ENCODE measurements at places on chromosomes 13 and 19.

- no peak for DNase-seq
Measured at GRCh38 chr13:40664350-40665125, 1.9 kb downstream of the FOXO1 start.

- DNase-seq = no peak
Measured at GRCh38 chr13:76715621-76716020, 170.6 kb downstream of the KCTD12 start.

DNA sequence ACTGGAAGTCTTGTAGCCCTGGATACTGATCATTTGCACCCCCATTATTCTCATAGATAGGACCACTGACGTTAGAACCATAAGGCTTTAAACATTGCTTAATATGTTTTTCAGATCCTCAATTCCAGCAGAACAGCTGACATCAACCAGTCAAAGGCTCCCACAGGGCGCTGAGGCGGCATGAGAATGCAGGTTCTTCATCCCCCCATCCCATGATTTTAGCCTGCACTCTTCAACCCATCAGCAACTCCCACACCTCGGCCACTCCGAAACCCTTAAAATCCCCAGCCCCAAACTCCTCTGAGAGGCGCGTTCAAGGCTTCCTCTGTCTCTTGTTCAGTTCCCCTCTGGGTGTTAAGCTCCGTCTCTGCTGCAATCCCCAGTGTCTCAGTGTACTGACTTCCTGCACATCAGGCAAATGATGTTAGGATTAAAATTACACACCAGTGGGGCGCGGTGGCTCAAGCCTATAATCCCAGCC, 24.3 kb upstream of the LAMP1 start:
- no peak for DNase-seq

DNA sequence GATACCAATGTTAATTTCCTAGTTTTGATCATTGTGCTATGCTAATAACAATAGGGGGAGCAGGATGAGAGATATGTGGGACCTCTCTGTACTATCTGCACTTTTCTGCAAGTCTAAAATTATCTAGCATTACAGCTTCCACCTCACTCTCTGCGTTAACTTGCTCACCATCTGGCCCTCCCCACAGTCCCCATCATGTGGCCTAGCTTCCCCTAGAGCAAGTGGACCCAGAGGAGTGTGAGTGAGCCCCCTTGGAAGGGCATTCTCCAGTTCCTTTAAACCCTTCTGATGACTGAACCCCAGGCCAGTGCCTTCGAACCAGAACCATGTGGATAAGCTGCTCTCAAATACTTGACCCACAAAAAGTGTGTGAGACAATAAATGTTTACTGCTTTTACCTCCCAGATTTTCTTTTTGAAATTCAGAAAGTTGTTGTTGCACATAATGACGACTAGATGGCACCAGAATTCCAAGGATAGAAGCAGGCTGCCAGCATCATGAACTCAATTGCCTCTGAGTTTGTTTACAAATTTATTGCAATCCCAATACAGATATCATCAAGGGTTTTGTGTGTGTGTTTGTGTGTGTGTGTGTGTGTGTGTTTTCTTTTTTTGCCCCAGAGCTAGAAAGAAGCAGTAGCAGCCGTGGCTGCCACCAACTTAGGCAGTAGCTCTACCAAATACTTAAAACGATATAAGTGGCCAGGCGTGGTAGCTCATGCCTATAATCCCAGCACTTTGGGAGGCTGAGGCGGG, 49.0 kb upstream of the ZNF780A start:
- DNase-seq = peak; percentile 54

DNA sequence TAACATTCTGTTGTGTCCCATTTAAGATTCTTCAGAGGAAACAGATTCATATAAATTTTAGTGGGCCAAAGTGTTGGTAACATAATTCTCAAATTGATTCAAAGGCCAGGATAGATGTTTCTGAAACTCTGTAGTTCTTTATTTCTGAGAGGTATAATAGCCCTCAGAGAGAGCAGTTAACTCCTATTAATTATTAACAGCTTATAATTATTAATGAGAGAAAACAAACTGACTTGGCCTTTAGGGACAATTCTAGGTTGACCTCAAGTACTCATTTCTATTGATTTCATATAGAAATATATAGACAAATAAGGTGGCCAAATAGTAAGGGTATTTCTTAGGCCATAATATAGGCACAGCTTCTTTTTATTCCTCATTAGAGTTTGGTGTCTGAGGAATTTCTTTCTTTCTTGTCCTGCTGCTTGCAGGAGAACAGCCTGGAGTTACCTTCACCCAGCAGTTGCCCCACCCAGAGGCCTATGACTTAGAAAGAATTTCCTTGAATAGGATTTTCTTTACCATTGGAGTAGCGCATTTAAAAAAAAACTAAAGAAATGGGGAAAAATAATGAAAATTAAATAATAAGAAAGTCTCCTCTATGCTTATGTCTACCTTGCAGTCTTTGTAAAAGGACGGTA, 1430.1 kb upstream of the SPRY2 start:
- DNase-seq = no peak

GRCh38 chr13:28557725-28558520, 63.0 kb upstream of the FLT1 start:
- DNase-seq = no peak

DNA sequence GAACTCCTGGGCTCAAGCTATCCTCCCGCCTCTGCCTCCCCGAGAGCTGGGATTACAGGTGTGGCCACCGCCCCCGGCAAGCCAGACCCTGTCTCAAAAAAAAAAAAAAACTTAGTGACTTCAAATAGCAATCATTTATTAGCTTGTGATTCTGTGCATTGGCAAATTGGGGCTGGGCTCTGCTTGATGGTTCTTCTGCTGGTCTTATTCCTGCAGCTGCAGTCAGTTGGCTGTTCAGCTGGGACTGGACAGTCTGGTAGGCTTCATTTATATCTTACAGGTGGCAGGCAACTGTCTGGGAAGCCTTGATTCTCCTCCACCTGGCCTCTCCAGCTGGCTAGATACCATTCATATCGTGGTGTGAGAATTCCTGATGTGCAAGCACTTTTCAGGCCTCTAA, 7.4 kb downstream of the DHDH start:
- DNase-seq = no peak

DNA sequence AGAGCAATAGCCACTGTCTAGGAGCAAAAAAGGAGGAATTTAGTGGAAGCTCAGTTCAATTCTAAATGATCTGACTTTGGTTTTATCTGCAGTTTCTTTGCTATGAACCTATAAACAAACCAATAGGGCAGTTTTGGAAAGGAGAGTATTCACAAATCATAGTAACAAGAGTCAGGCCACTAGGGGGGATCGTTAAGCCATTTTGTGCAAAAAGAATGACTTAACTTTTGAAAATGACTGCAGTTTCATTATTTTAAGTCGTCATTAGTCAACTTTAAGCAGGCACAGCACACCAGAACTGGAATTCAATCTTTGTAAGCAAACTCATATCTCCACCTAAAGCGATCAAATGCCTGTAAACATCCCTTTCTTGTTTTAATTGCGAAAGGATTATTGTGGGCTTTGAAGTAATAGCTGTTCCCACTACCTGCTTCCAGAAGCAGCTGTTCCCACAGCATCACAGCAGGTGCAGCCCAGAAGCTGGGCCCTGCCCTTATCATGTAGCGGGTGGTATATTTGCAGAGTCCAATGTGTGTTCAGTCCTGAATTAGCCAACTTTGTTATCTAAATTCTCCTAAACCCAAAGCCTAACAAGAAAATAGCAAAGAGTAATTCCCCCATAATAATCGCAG, 51.5 kb downstream of the SOX21 start:
- no peak for DNase-seq

All from PC-9 (cell line).